CMK (cell line): ENCODE measurements at places on chromosomes 11 and 22.
A peak's percentile ranks its signal among the peaks of the same experiment; 100 is the strongest.

DNA sequence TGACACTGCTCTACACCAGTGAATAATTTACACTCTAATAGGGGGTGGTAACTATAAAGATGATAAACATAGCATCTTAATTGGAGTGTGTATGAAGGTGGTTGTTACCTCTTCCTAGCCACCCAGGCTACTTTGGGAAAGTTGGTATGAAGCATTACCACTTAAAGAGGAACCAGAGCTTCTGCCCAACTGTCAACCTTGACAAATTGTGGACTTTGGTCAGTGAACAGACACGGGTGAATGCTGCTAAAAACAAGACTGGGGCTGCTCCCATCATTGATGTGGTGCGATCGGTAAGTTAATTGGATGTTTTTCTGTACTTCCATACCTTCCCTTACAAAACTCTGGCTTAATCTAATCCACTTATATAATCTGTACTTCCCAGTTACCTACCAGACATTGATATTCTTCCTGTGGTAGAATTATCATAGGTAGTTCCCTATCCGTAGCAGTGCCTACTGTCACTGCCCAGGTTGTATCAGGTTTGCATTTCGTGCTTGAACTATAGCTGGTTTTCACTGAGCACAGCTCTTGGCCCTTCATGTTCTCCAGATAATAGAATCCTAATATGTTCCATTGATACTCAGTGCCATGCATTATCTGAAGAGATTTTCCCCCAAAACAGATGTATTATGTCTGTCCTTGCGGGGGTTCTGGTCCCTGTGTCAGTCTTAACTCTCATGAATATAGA is 2.2 kb downstream of the RPL27A start:
- no peak for DNase-seq

GRCh38 chr11:122656631-122657101 is 1.1 kb downstream of the UBASH3B start:
- DNase-seq: no peak

GRCh38 chr11:78111298-78111697 is 28.1 kb downstream of the ALG8 start:
- DNase-seq: no peak

DNA sequence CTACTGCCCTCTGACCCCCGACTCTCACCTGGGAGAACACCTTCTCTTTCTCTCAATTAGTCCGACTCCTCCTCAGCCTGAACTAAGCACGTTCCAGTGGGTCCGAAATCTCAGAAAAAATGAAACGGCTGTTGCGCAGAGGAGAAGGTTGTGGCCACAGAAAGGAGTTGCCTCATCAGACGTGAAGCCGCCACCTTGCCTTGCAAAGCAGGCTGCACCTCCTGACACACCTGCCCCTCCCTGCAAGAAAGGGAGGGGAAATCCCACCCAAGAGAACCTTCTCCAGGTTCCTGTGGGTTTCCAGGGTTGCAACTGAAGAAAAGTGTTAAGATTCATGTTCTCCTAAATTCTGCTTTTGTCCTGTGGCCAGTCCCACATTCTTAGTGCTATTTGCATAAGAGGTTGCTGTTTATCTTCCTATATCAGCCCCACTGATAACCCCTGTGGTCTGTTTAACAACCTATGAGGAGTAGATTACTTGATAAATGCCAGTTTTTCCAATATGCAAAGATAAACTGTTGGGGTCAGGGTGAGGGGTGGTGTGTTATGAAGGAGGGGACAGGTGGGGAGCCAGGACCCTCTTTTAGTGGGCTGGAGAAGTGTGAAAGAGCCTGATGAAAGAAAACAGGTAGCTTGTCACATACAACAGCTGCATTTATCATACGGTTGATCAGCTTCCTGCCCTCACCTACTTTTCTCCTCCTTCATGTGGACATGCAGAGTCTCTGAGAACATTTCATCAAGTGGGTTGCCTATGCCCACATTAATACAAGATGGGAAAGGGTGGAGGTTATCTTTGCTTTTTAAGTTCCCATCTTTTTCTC is 18.2 kb downstream of the ZBTB16 start:
- no peak for DNase-seq

DNA sequence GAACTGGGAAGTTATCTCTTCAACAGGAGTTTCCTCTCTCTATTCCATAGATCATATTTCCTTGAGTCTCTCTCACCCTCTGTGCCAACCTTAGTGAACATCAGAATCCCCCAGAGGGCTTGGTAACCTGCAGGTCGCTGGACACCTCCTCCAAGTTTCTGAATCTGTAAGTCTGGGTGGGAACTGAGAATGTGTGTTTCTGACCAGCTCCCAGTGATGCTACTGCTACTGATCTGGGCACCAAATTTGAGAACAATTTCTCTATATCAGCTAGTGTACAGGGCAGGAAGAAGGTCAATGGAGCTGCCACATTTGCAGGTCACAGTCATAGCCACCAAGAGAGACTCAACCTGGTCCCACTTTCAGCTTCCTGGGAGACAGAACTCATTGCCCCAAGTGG is 62.9 kb downstream of the RCN1 start:
- no peak for DNase-seq

GRCh38 chr11:75341612-75342011 is 9.8 kb downstream of the ARRB1 start:
- no peak for DNase-seq

DNA sequence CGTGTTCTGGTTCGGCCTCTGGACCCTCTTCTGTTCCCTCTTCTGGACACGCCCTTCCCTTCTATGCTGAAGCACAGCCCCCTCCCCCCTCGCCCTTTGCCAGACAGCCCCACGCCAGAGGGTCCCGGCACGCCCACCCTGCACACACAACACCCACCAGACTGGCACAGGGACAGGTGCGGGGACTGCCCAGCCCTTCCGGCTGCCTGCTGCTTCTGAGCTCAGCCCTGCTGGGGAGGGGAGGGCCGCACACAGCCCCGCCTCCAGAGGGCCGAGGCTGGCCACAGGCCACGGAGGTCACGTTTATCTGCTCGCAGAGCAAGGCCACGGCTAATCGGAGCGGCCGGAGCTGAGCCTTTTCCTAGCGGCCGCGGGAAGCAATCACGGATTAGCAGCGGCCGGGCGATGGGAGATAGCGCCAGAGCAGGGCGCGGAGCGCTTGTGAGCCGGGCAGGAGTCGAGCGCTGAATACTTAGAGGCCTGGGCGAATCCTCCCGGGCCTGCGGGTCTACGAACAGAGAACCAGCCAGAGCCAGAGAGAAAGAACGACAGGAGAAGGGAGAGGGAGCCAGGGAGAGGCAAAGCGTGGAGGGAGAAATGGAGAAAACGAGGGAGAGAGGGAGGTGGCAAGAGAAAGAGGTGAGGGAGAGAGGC is 21.5 kb downstream of the OTUB1 start:
- peak; percentile 58 for DNase-seq

- no peak for DNase-seq
These were observed at the start of gene LMO2 for GRCh38 chr11:33891714-33892327. Gene LMO2 (minus strand): TSS chr11:33892076. CDS start chr11:33869716, 22,360 bp downstream.

- no peak for DNase-seq
These were observed 2.9 kb upstream of the FOSL1 start for GRCh38 chr11:65903068-65903481.

- DNase-seq: no peak
These were observed 3.6 kb downstream of the CD44 start for GRCh38 chr11:35142481-35143075.

DNA sequence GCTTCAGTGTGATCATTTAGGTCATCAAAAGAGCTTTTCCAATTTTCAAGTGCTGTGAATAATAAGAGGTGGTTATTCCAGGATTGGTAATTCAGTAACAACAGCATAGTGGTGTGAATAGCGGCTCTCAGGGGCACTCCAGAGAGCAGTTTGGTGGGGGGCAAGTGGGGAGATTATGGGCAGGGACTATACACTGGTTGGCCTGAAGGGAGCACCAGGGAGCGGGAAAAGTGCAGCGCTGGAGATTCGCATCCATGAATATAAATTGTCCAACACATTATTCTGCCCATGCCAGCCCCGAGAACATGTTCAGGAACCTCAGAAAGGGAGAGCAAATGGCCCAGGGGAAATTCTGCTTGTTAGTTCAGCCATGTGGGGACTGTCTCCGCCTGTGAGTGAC is 37.9 kb downstream of the OR6Q1 start:
- DNase-seq: no peak

- no peak for DNase-seq
These were observed 104.1 kb downstream of the ETS1 start for GRCh38 chr11:128483211-128483788.

DNA sequence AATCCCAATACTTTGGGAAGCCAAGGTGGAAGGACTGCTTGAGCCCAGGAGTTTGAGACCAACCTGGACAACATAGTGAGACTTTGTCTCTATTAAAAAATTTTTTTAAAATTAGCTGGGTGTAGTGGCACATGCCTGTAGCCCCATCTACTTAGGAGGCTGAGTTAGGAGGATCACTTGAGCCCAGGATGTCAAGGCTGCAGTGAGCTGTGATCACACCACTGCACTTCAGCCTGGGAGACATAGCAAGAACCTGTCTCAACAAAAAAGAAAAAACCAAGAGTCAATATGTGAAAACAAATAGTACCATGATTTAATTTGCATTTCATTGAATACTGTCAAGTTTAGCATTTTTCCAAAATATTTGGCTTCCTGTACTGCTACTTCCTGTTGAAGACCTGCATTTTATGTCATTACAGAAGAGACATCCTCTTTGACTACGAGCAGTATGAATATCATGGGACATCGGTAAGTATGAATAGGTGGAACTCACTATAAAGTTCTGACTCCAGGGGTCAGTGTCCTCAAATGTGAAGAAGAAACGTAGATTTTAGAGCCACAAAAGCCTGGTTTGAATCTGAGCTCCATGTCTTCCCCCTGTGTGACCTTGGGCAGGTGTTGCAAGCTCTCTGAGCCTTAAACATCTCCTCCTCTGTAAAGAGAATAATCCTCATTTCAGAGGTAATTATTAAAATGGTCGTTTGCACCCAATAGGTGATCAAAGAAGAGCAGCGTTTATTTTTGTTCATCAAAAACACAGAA is 16.0 kb downstream of the CDC45 start:
- DNase-seq: no peak

- DNase-seq: no peak
These were observed 17.8 kb upstream of the PATZ1 start for GRCh38 chr22:31363885-31364465.

- no peak for DNase-seq
These were observed 1.9 kb downstream of the MUC5B start for GRCh38 chr11:1224491-1225385.

DNA sequence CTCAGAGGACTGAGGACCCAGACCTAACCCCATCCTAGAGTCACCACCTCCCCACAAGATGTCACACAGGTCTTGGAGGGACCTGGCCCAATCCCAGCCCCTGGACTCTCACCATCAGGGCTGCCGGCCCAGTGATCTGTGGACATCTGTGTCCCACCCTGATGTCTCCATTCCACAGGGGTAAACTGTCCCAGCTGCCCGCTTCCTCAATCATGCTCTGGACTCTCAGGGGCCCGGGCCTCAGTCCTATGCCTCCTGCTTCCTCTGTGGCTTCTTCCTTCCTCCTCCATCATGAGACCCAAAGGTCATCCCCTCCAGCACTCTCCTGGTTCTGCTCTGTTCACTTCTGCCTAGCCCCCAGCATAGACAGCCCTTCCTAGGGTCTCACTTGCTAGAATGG is 32.2 kb downstream of the ARAP1 start:
- no peak for DNase-seq

GRCh38 chr11:128488471-128488870 is 98.9 kb downstream of the ETS1 start:
- no peak for DNase-seq

- DNase-seq: no peak
These were observed 42.3 kb upstream of the CLDN5 start for GRCh38 chr22:19566279-19567156.

GRCh38 chr22:40599731-40600130 is 36.8 kb downstream of the MRTFA start:
- no peak for DNase-seq

GRCh38 chr11:58963551-58964104 is 24.3 kb downstream of the GLYATL1 start:
- DNase-seq: no peak

DNA sequence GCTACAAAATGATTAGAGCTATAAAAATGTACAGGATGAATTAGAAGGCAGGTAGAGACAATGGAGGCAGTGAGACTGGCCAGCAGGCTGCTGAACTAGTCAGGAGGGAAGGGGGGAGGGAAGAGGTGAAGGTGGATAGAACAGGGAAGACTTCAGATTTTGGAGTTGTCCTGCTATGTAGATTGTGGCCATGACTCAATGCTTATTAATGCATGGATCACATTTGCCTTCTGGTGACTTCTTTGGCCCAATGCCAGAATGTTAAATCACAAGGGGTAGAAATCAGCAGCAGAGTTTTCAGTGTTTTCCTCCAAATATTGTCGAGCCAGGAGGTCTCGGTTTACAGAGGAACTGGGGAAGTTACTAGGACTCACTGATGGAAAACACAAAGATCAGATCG is 346.6 kb downstream of the AASDHPPT start:
- DNase-seq: no peak

DNA sequence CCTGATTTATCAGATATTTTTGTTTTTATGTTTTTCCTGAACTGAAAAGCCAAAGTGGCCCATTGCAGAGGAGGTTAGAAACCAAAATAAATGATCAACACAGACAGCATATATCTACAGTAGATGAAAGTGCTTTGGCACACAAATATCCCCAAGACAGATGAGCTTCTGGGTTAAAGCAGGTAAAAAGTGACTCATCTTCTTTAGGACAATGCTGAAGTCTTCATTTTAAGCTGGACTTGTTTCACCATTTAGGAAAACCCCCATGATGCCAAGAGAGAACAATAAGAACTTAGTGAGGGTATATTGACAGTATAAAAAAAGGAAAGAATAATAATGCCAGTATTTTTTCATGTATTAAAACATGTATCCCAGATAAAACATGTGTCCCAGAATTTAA is 100.8 kb upstream of the OR9G4 start:
- DNase-seq: no peak

DNA sequence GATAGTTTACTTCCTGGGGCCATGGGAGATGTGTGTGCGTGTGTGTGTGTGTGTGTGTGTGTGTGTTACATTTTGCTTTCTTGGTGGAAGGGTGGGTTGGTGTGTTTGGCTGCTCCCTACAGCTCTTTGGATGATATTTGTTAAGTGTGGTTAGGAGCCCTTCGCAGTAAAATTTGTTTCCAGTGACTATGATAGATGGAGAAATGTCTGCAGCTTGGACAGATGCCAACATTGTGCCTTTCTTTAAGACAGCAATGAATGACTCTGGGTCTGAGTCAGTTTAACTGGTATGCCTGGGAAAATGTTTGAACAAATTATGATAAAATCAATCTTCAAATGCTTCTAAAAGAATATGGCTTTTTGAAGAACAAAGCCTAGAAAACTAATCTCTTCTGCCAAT is 102.7 kb upstream of the TRPC6 start:
- DNase-seq: no peak

GRCh38 chr11:14150878-14151277 is 188.4 kb downstream of the SPON1 start:
- DNase-seq: no peak
